ENCODE measurements at places on chromosomes 7 and 10. TPM values are rescaled to one million over a fixed set of nuclear protein-coding genes. Genes with fewer than 3 reads are reported as not detected.

DNA sequence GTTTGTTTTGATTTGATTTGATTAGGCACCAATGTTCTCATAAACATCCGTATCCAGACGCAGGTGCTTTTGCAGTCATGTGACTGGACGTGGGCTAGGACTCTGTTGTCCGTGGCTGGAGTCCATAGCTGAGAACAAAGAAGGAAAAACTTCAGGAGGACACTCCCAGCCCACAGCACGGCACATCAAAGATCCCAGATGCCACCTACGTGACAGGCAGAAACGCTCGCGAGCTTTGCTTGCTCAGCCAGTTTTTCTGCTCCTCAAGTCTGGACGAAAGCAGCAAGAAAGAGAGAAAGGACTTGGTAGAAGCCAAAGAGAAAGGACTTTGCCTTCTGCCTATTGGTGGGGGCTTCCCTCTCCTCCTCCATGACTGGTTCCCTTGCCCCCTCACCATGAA is 6.9 kb upstream of the ZKSCAN1 start:
- H3K27ac ChIP-seq: no peak overlapping the region
- no peak overlapping the region for H3K4me3 ChIP-seq
- no peak for DNase-seq
- no peaks in the 10 kb centered on the region for H3K36me3 ChIP-seq
- H3K27me3 ChIP-seq: no peaks in the 10 kb centered on the region
- H3K4me1 ChIP-seq: no peaks in the 10 kb centered on the region

GRCh38 chr10:44935201-44935965 is 24.2 kb upstream of the RASSF4 start:
- no peaks in the 10 kb centered on the region for H3K4me1 ChIP-seq
- H3K36me3 ChIP-seq: no peaks in the 10 kb centered on the region
- no peak for DNase-seq
- no peaks in the 10 kb centered on the region for H3K27me3 ChIP-seq

The IKZF1 gene
- 376 TPM for total RNA-seq

DNA sequence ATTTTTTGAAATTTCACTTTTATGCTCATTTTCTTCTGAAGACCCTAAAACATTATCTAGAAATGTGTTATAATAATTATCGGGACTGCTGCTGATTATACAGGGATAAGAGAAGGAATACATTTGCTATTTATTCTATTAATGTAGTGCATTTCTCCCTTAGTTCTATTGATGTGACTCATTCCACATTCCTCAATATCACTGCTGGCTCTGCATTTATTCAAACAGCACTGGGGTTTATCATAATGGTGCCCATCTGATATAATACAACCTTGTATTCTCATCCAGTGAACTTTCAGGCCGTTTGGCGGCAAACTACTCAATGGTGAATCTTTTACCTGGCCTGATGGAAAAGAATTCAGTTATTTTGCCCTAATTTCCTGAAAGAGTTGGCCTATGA is 7.8 kb downstream of the KCND2 start:
- no peaks in the 10 kb centered on the region for H3K4me1 ChIP-seq
- H3K27me3 ChIP-seq: no peaks in the 10 kb centered on the region
- no peak overlapping the region for H3K4me3 ChIP-seq
- H3K27ac ChIP-seq: no peak overlapping the region
- DNase-seq: no peak
- H3K36me3 ChIP-seq: no peaks in the 10 kb centered on the region

DNA sequence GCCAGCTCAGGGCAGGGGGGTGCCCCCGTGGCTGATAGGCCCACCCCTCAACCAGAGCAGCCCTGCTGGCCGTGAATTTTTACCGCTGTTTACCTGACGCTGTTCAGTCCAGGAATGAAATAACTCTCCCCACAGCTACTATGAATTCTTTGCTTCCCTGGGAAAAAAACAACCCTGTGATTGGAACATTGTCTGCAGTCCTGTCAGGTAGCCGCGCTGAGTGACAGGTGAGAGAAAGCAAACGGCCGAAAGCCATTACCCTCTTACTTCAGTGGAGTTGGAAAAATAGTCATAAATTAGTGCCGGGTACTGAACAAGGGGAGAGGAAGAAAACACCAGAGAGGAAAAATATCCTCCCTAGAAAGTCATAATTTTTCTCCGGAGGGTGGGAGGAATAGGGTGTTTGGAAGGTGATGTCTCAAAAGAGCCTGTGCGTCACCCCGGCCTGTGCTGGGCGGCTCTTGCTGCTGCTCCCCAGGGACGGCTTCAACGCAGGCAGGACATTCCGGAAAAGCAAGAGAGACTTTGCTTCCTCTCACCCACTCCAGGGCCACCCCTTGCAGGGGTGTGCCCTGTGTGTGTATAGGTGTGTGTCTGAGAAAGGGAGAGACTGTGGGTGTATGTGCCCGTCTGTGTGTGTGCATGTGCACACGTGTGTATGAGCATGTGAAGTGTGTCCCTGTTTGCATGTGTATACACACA is 69.0 kb downstream of the CDH23 start:
- H3K27me3 ChIP-seq: no peaks in the 10 kb centered on the region
- H3K36me3 ChIP-seq: no peaks in the 10 kb centered on the region
- DNase-seq: no peak
- H3K27ac ChIP-seq: no peak overlapping the region
- no peak overlapping the region for H3K4me3 ChIP-seq

- no peaks in the 10 kb centered on the region for H3K27me3 ChIP-seq
- no peaks in the 10 kb centered on the region for H3K4me1 ChIP-seq
- no peak overlapping the region for H3K4me3 ChIP-seq
- H3K36me3 ChIP-seq: no peaks in the 10 kb centered on the region
- no peak overlapping the region for H3K27ac ChIP-seq
- DNase-seq: no peak
These were observed 230.9 kb downstream of the BICC1 start for GRCh38 chr10:58743466-58744115.

- no peak for DNase-seq
- H3K27me3 ChIP-seq: no peaks in the 10 kb centered on the region
- no peaks in the 10 kb centered on the region for H3K36me3 ChIP-seq
- peak overlapping the region; percentile 88 for H3K4me3 ChIP-seq
These were observed 702 bp upstream of the AGFG2 start for GRCh38 chr7:100538348-100538653.
